Activated CD8-positive, alpha-beta memory T cell treated with anti-CD3 and anti-CD28 coated beads for 4 hours (primary cell): ENCODE measurements at places on chromosomes 2 and 18.

DNA sequence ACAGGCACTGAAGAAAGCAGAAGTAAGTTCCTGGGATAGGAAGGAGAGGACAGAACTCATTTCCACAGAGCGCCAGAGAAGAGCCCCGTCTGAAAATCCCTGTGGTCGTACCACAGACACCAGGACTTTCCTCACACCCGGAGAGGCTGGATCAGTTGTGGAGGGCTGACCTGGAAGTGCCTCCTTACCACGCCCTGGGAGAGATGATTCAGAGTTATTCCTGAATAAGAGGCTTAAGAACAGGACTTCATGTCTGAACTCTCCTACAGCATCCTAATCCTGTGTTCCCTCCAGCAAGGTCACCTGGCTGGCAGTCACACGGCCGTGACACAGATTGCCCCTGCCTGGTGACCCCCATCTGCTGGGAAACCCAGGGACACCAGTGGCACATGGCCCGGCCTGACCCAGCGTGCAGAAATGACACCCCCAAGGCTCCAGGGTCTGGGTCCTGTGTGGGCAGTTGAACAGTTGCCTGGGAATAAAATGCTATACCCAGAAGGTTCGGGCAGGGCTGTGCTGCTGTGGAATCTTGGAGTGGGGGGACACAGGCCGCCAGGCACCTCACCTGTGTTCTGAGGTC lies 105.9 kb downstream of the PXDN start:
- no peak for DNase-seq

DNA sequence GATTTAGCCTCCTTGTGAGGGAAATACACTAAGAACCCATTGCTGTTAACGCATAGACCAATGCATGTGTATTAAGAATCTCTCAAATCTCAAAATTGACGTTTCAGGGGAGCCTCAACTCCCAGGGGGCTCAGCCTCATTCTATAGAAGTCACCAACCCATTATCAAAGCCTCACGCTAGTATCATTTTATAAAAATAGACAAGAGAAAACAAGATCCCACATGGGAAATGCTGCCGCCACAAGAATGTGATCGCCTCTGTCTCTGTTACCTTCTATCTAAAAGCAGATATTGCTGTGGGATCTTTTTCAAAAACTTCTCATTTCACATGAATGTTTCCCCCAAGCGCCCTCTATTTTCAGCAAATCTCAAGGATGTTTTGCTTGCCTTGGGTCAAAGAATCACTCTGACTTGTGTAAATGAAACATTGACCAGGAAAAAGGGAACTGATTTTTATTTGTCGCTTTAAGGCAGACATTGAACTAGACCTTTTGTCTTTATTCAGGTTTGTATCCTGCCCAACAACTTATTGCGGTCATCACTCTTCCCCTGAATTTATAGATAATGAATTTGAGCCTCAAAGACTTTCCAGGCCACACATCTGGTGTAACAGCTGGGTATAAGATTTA lies 679.0 kb upstream of the ID2 start:
- DNase-seq, result no peak

DNA sequence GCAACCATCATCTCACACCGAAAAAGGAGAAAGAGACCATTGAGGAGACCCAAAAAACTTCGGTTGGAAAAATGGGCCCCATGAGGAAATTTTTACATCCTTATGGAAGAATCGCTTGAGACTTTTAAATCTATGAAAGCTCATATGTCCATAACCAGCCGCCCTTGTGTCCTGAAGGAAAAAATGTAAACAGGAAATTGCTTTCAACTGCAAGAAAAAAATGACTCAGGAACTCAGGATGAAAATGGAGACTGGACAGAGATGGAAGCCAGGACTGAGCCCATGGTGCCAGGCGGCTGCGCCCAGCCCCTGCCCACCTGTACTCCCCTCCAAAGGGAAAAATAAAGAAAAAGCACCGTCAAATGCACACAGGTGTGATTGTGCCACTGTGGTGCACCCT lies 81.5 kb upstream of the SLC66A3 start:
- no peak for DNase-seq

GRCh38 chr2:28544405-28544921 lies 48.6 kb downstream of the PLB1 start:
- DNase-seq, result peak; percentile 18

DNA sequence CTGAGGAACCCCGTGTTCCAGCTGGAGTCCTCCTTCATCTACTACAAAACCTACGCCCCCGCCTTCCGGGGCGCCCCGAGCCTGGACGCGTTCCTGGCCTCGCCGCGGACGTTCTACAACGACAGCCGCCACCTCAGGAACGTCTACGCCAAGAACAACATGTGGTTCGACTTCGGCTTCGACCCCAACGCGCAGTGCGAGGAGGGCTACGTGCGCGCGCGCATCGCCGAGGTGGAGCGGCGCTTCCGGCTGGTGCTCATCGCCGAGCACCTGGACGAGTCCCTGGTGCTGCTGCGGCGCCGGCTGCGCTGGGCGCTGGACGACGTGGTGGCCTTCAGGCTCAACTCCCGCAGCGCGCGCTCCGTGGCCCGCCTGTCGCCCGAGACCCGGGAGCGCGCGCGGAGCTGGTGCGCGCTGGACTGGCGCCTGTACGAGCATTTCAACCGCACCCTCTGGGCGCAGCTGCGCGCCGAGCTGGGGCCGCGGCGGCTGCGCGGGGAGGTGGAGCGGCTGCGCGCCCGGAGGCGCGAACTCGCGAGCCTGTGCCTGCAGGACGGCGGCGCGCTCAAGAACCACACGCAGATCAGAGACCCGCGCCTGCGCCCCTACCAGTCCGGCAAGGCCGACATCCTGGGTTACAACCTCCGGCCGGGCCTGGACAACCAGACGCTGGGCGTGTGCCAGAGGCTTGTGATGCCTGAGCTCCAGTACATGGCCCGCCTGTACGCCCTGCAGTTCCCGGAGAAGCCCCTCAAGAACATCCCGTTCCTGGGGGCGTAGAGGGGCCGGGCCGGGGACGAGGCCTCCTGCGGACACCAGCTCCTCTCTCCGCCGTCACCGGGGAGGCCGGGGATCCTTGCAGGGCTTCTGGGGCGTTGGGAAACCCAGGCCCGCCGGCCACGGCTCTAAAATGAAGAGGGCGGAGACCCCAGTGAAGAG lies 5.3 kb upstream of the NEU4 start:
- no peak for DNase-seq

- no peak for DNase-seq
These were observed 299.0 kb downstream of the FBXO15 start for GRCh38 chr18:73848656-73849055.

- no peak for DNase-seq
These were observed 141.4 kb downstream of the VAPA start for GRCh38 chr18:10055125-10055750.

DNA sequence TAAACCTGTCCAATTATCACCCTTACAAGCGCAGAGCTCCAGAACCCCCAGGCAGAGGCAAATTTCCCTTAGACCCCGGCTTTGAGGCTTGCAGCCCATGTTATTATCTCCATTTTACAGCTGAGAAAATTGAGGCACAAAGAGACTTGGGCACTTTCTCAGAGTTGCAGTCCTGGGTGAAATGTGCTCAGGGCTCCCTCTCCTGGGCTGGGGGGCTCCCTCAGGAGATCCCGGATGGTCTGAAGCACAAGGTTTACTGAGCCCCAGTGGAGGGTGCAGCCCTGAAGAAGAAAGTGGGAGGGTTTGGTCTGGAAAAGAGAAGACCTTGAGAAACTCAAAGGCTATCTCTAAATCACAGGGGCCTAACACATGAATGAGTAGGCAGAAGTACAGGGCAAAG lies 156.6 kb downstream of the CYRIA start:
- DNase-seq, result no peak

- DNase-seq, result no peak
These were observed 12.5 kb downstream of the SDC1 start for GRCh38 chr2:20212459-20212870.

GRCh38 chr2:86223140-86223926 lies 24.1 kb downstream of the MRPL35 start:
- no peak for DNase-seq

GRCh38 chr18:12722731-12723130 lies 19.9 kb downstream of the PSMG2 start:
- DNase-seq, result no peak

DNA sequence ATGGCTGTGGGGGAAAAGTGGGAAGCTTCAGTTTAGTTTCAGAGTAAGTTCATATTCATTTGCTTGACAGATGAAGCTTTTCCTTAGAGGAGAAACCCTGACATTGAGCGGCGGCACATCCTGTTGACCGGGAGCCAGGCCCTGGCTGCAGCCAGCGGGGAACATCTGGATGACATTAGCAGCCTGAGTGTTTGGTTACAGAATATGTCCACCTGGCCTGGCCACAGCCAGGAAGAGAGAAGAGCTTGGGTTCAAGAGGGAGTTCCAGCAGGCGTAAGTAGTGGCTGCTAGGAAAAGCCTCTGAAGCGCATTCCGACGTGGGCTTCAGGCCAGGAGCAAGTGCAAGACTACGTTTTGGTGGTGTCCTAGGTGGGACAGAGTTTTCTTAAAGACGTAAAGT lies 144.9 kb upstream of the MYCN start:
- DNase-seq, result no peak

DNA sequence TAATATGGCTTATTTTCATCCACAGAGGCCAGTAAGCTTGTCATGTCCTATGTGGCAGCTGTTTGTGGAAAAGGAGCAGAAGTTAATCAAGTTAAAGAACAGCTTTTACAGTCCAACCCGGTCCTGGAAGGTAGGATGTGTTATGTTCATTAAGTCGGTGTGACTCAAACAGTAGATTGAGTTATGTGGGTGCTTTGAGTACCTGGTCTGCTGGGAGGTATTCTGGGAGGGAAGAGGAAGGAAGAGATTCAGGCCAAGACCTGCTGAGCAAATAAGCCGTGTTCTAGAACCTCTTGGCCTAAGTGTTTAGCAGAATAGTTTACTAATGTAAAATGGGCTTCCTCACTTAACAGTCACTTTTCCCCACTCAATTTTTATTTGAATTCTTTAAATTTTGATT lies 96.2 kb downstream of the MYO1B start:
- no peak for DNase-seq

DNA sequence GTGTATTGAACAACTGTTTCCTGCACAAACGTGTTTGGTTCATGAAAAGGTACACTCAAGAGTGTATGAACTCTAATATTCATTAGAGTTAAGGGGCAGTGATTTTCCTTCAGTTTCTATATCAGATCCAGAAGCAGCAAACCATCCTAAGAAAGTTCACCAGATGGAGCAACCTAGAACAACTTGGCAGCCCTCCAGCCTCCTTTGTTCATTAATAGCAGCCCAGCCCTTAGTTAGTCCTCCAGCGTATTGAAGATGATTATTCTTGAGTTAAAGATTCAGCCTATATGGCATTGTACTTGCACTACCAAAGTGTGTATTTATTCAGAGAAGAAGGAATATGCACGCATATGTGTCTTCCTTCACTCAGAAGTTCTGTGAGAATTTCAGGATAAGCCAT lies 365.5 kb downstream of the SETBP1 start:
- no peak for DNase-seq

GRCh38 chr2:69784228-69784627 lies 42.3 kb downstream of the ANXA4 start:
- no peak for DNase-seq

DNA sequence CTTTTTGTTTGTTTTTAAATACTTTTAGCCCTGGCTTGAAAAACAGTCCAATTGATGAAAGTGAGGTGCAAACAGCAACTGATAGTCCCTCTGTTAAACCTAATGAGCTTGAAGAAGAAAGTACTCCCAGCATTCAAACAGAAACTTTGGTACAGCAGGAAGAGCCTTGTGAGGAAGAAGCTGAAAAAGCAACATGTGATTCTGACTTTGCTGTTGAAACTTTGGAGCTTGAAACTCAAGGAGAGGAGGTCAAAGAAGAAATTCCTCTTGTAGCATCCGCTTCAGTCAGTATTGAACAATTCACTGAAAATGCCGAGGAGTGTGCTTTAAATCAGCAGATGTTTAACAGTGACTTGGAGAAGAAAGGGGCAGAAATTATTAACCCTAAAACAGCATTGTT lies 30.6 kb upstream of the DYSF start:
- DNase-seq, result no peak

- DNase-seq, result no peak
These were observed 61.8 kb upstream of the LAPTM4A start for GRCh38 chr2:20113004-20113796.

DNA sequence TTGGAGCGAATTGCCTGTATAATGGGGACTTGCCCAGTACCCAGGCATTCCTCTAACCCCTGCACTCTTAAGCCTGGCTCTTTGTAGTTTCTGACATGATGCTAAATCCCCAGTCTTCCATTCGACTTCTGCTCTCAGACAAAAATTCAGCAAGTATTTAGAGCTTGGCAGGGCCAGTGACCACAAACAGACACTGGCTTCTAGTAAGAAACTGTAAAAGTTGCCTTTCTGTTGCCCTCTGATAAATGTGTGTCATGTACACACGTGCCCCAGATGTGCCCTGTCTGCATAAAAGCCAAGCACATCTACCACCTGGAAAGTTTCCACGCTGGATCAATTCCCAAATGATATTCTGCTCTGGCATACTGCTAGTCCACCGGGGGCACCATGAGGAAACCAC lies 18.0 kb downstream of the PAX3 start:
- no peak for DNase-seq

- DNase-seq, result no peak
These were observed 74.1 kb downstream of the TLK1 start for GRCh38 chr2:171086352-171087290.

DNA sequence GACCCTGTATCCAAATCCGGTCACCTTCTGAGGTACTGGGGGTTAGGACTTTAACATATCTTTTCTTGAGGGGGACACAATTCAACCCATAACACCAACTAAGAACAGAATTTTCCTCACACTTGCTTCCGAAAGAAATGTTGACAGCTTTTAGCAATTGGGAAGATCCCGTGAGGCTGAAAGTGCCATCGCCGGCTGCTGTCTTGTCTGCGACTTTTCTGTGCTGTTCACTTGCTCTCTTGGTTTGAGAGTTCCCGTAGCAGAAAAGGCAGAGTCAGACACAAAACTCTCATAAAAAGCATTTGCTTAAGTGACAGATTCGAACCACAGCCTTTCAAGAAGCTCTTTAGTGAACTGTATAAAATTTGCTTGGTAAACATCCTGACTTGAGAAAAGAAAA lies 253.4 kb downstream of the ARHGAP15 start:
- no peak for DNase-seq

GRCh38 chr2:170180031-170180566 lies 2.2 kb downstream of the MYO3B start:
- DNase-seq, result no peak

DNA sequence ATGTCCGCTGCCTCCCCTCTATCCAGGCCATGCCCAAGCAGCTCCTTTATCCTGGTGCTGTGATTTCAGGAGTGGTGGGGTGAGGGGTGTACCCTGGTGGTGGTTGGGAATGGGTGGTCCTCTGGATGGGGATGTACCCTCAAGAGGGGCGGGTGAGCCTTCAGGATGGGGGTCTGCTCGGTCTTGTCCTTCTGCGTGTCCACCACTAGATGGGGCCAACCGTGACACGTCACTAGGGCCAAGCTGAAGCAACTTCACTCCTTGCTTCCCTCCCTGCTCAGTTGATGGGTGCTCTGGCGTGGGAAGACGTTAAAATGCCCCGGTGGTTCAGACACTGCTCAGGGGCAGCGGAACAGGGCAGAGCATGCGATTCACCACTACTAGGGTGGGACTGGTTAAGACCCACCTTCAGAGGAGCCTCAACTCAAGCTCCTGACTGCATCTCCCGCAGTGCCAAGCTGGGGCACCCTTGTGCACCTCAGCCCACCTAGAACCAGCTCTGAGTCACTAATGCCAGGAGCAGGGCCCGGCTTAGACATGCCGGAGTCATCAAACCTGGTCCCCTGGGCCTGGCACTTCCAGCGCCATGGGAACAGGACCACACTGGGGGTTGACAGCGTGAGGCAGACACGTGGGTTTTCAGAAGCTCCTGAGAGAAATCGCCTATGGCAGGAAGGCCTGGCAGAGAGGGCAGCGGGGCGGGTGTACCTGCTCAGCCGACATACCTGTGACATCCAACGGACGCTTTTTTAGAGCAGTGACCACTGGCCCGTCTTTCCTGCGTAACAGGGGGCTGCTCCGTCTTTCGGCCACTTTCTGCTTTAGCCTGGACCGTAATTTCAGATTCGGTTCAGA lies 256.7 kb downstream of the HDAC4 start:
- no peak for DNase-seq
